Osteocyte (in vitro differentiated cells): ENCODE measurements at places on chromosomes 2 and 18.

GRCh38 chr18:50131591-50131990 is 63.4 kb downstream of the MYO5B start:
- no peak for DNase-seq

DNA sequence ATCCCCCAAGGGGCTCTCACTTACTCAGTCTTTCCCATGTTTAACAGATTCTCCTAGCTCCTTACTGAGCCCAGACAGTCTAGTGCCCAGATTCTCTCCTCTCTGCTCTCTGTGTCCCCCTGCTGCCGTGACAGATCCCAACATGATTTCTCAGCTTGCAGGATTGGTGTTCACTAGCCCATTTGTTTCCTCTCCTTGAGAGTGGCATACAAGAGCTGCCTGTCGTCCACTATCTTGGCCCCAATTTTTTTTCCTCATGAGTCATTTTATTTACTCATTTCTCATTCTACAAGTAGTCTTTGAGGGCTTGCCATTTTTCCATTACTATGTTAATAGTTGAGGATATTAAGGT is 199.9 kb upstream of the FN1 start:
- DNase-seq = no peak

DNA sequence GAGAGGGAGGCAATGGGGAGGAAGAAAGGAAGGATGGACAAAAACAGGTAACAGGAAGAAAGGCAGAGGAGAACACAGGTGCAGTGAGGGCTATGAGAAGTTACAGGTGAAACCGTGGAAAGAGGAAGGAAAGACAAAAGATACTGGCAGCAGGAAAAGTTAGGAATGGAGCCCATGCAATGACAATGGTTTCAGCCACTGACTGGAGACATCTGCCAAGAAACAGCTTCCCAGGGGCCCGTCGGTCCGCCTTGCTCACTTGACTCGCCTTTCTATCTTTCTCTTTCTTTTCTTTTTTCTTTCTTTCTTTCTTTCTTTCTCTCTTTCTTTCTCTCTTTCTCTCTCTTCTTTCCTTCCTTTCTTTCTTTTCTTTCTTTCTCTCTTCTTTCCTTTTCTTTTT is 37.5 kb downstream of the ST8SIA5 start:
- DNase-seq = no peak

- DNase-seq = no peak
Observed at GRCh38 chr18:13223311-13224143, 5.0 kb downstream of the LDLRAD4 start.

DNA sequence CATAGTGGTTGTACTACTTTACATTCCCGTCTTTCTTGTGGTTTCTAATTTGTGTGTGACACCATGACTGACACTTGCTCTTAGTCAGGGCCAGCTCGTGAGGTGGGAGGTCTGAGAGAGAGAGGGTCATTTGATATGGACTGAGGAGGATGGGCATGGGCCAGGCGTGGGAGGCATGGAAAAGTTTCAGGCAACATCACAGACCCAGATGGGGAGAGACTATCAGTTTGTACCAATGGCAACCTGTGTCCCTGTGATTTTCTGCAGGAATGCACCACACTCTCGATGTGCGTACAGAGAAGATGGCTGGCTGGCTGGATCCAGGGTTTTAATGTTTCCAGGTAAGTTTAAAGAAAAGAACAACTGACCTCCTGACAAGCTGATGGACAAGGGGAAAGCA is 273.6 kb downstream of the CYRIA start:
- DNase-seq = no peak

GRCh38 chr18:58497845-58498244 is 131.0 kb downstream of the ALPK2 start:
- no peak for DNase-seq

DNA sequence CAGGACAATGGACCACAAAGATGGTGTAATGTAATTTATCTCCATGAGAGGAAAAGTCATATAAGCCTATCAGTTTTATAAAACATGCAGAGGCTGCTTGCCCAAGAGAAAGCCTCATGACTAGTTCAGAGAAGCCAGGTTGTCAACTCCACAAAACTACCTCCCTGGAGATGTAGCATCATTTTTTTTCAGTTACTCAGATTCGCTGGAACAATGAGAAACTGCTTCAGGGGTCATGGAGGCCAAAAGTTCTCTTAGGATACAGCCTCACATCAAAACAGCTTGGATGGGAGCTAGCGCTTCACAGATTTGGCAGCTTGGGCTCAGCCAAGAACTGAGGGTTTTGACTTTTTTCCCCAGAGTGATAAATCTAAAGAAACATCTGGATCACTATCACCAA is 263.5 kb downstream of the INSIG2 start:
- DNase-seq = no peak

GRCh38 chr2:233307565-233307964 is at the start of gene SAG:
TSS of gene SAG (plus strand) at chr2:233307816. CDS start at chr2:233309190, 1,374 bp downstream.
- DNase-seq = no peak

DNA sequence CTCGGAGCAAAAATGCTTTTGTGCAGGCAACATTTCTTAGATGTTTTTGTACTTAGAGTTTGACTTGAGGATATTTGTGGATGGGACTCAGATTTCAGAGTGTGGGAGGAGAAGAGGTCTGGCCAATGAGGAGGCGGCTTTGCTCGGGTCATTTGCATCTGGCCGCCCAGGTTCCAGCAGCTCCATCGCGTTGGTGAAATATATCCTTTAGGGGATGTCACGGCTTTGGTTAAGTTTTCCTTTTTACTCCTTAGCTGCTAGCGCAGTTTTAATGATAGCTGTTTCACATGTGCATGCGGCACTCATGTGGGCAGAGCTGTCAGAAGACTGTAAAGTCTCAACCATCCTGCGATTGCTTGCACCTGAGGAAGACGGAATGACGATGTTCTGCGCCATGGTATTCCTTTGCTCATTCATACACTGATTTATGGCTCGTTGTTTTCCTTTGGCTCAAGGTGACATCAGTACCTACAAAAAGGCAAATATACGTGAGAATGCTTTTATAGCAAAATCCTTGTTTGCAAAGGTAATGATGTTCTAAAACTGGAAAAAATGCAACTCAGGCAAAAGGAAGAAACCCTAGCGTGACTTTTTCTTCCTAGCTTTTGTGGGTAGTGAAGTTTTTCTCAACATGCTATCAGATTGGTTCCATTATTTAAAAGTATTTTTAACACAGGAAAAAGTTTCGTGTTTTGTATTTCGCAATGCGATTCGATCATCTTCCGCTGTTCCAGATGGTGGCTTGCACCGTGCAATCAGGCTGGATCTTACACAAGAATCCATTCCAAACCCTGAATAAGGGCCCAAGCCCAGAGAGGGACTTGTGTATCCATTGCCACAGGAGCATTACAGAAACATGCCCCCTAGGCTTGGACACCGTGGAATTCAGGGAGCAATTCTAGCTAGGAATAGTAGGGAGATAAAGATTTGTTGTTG is 70.5 kb upstream of the ZNF516 start:
- DNase-seq = peak; percentile 89

DNA sequence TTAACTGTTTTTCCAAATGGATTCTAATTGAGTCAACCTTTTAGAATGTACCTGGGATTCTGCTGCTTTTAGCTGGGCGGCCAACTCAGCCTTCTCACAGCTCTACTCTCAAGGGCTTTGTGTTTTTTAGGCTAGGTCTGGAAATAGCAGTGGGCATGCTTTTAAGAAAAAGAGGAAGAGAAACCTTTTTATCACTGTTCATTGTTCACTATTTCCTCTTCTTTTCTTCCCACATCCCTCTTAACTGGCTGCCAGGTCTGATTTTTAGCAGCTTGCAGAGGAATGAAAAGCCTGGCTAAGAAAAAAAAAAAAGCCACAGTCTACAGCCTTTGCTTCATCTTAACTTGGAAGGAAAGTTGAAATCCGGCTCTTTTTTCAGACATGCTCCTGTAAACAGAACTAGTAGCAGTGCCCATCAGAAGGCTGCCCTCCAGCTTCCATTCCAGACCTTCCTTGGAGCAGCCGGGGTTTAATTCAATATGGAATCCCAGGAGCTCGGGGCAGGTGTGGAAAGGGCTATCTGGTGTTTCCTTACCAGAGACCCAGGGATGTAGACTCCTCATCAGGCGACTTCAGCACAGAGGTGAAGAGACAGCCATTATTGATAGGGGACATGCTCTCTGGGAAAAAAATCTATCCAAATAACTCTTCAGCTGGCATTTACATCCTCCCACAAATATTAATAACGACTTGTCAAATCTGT is 230.7 kb downstream of the MYO3B start:
- no peak for DNase-seq

DNA sequence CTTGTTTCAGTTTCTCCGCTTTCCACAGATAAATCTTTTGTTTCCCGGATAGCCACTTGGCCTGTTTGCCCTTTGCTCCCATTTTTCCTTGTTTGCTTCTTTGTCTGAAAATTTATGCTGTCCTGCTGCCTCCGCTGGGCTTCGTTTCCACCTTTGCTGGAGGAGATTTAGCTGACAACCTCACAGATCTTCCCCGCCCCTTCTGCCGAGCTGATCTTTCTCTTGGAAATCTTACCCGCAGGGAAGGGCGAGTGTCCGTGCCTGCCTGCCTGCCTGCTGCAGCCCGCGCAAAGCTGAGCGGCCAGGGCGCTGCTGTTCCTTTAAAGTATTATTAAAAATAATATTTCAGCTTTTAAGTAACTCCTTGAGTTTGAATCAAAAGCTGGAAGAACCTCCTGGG is 1.4 kb upstream of the XRCC5 start:
- no peak for DNase-seq

- no peak for DNase-seq
Observed at GRCh38 chr2:215884451-215885087, 128.8 kb downstream of the MREG start.

DNA sequence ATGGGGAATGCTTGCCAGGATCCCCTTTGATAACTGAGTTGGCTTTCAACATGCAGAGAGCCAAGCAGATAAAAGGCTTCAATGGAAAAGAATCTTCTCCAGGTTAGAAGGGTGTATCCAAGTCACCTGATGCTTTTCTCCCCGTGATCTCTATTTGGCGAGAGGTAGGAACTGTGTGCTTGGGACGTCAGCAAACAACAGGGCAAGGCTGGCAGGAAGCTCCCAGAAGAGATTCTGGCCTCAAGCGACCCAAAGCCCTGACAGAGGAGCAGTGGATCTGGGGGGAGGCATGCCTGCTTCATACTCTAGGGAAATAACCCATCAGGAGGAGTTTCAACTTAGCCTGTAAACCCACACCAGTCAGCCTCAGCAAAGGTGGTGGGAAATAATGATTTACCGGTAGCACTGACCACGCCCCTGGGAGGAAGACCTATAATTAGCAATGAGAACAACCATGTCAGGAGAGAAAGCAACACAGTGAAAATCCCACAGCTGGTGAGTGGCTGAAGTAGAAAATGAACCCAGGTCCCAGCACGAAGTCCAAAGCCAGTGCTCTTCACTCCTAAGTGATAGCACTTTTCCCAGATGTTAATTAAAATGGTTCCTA is 76.3 kb upstream of the SEC11C start:
- DNase-seq = no peak

GRCh38 chr18:4251206-4251605 is 203.9 kb downstream of the DLGAP1 start:
- DNase-seq = no peak

DNA sequence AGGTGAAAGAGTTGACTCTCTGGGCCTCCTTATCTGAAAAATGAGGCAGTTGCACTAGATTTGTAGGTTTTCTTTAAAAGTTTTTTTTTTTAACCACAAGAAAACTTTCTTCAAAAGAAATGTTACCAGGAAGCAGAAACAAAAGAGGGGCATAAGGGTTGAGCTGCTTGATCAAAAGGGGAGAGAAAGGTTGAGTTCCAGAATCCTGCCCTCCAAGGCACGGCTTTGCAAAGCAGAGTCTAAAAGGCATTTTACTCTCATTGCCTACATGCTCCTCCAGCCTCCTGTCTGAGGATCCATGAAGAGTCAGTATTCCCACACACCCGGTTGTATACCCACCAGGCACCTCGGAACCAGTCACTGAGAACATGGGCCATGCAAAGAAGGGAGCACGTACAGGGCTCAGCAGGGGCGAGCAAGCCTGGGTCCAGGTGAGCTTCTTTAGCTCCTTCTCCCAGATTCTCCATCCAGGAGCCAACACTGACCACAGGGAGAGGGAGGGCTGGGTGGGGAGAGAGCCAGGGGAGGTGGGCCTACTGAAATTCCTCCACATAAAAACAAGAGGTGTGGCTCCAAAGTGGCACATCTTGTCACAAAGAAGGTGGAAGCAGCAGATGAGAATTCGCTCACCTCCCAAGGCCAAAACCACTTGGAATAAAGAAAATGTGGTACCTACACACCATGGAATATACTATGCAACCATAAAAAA is 116.0 kb upstream of the EPC2 start:
- DNase-seq = no peak

- DNase-seq = no peak
Observed at GRCh38 chr2:137952586-137953129, 11.6 kb upstream of the HNMT start.

DNA sequence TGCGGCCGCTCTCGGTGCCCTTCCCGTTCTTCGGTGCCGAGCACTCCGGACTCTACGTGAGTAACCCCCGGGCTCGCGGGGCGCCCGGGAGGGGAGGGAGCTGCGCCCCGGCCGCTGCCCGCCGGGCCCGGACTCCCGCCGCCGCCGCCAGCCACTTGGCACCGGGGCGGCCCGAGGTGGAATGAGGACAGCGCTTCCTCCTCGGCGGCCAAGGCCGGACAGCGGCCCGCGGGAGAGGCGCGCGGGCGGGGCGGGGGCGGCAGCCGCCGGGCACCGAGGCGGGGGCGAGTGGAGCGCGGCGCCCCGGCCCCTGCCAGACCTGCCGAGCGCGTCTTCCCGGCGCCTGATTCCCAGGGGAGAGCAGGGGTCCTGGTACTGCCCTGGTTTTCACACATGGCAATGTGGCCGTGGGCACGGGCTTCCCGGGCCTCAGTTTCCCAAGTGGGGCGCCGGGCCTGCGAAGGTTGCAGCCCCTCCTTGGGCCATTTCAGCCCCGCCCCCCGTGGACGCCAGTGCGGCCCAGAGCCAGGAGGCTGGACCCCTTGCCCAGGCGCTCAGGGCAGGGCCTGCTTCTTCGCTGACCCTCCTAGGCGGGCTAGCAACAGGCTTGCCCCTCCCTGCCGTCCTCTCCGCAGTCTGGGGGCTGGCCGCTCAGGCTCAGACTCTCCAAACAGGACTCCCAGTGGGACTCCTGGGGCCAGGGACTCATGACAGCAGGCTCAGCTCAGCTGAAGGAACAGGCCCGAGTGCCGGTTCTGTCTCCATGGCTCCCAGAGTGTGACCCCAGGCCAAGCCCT is 775 bp downstream of the SNED1 start:
- peak; percentile 82 for DNase-seq

DNA sequence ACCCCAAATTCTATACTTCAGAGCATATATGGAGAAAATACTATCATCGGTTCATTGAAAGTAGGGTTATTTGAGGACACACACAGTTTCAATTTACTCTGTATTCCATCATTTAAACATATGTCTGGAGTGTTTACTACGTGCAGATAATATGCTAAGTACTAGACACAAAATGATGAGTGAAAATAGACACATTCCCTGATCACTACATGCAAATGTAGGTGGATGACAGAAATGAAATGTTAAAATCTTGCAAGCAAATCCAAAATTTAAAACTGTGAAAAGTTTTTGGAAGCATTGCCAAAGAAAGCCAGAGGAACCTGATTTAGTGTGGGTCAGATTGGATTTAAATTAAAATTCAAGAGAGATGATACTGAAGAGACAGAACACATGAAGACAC is 1106.6 kb downstream of the CBLN2 start:
- DNase-seq = no peak

GRCh38 chr2:138125306-138126288 is 161.3 kb downstream of the HNMT start:
- no peak for DNase-seq
